ENCODE measurements at places on chromosomes 1 and 21.

GRCh38 chr1:85663382-85663781, 44.9 kb downstream of the ZNHIT6 start:
- DNase-seq: no peak

- no peak for DNase-seq
Measured at GRCh38 chr1:97331165-97331564, 589.7 kb downstream of the DPYD start.

GRCh38 chr1:31095298-31095981, 29.9 kb upstream of the PUM1 start:
- no peak for DNase-seq

DNA sequence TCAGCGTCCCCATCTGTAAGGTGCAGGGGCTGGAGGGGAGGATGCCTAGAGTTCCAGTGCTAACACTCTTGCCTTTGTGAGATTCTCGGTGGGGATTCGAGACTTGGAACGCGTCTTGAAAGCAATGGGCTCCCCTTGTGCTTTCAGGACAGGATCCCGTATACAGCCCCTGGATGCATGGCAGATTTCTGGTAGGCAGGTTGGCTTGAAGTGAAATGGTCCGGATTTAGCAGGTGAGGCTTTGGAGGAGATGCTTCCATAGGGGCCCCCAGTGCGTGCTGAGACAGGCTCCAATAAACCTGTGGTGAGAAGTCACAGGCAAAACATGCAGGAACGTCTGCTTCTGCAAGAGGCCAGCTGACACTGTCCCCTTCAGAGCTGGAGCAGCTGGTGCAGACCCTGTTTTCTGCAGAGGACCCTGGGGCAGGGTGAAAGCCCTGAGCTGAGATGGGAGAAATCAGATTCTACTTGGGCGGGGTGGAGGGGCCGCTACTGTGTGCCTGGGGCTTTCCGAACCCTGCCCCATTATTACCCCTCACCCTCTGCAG, 270.4 kb downstream of the PTPRU start:
- no peak for DNase-seq

DNA sequence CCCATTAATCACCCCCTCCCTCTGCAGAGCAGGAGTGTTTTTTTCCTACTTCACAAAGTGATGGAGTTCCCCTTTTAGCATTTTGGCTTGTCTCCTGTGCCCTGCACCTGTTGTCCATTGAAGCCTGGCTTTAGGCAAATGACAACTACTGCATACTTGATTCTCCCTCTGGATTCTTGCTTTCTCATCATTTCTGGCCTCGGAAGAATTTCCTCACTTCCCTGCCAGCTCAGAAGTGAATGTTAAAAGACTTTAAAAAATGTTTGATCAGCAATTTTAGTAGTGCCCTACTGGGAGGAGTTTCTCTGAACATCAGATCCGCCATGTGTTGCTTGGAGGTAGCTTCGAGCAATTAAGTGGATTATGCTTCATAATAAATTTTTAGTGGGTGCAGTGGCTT, 28.1 kb downstream of the RCOR3 start:
- DNase-seq: no peak

- no peak for DNase-seq
Measured at GRCh38 chr1:95072117-95072516, 634 bp downstream of the ALG14 start.

GRCh38 chr1:53967409-53968124, 21.4 kb downstream of the LRRC42 start:
- no peak for DNase-seq

DNA sequence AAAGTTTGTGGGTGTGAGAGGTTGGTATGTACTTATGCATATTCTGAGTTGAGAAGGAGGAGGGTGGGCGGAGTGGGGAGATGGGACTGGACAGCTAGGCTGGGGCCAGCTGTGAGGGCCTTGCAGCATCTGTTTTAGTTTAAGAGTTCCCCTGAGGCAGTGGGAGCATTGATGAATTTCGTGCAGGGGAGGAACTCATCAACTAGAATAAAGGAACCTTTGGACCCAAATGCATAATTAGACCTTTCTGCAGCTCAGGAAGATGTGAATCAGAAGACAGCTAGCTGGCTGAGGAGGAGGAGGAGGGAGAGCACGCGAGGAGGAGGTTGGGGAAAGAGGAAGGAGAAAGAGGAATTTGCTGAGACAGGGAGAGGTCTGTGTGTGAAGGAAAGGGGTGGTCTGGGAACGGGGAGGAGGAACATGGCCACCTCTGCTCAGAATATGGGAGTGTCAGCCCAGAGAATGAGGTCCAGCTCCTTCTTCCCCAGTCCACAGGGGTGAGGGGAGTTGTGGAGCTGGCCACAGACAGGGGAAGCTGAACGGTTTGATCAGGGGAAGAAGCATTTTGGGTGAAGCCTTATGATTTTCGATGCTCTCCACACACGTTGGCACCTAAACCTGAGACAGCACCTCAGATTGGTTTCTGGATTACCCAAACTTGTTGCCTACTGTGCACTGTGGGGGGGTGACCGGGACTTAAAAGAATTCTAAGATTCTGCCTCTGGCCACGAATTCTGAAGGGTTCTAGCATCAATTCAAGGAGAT, 27.7 kb downstream of the MYOG start:
- no peak for DNase-seq
